ENCODE measurements at places on chromosomes 6 and 20. TPM values are rescaled to one million over a fixed set of nuclear protein-coding genes. Genes with fewer than 3 reads are reported as not detected.

Gene CST1
- total RNA-seq = not detected

Gene ASIP
- not detected for total RNA-seq

DNA sequence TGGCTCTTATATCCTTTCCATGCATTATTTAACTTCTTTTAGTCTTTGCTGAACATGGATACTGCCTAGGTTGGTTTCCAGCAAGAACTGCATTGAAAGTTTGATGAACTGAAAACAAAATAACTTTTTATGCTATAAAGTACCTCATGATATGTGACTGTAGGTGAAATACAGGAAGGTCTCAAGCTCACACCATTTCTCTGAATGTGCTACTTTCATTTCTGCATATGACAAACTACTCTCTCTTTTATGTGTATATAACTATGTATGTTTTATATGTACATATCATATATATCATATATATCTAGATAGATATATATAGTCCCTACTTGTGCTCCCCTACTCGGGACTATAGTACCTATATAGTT, 65.9 kb downstream of the AIG1 start:
- no peak for DNase-seq

DNA sequence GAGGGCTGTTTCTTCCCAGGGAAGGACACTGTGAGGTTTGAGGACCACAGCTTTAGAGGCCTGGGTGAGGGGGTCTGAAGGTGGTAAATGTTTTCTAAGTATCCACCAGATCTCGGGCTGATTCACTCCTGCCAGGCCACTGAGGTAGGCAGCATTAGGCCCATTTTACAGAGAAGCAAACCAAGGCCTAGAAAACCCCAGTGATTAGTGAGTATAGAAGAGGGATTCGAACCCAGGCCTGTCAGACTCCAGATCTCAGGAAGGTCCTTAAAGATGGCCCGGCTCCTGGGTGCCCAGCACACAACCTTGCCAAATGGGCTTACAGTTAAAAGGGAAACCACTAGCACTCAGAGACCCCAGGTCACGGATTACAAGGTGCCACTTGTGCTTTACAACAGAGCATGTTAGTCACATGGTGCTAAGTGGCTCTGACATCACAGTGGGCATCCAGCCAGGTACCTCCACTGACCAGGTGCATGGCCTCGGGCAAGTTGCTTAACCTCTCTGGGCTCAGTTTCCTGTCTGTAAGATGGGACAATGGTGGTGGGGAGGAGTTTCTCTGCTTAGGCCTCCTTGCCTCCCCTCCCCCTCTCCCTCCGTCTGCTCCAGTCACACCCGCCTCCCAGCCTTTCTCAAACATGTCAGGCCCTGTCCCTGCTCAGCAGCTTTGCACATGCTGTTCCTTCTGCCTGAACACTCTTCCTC, 18.8 kb upstream of the SIRPA start:
- no peak for DNase-seq

DNA sequence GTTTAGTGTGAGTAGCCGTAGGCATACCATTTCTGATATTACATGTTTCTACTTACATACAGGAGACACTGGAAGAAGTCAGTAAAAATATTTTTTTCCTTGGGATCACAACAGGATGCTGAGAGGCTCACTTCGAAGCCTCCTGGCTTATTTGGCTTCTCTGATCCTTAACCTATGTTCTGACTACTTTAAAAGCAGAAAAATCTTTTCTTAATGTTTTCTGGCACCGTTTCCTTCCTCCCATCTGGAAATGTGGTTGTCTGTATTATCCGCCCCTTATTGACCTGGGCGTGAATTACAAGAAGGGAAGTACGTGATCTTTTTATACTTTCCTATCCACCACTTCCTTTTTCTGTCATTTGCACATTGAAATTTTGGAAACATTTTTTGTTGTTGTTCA, 379.6 kb downstream of the COL12A1 start:
- no peak for DNase-seq

Measured in HepG2 (cell line).